Chondrocyte (in vitro differentiated cells): ENCODE measurements at places on chromosomes 16 and 17.

- no peak for DNase-seq
These were observed 10.0 kb downstream of the BAIAP2 start for GRCh38 chr17:81044764-81045589.

GRCh38 chr17:44069974-44070454 lies 521 bp upstream of the G6PC3 start:
- no peak for DNase-seq

- no peak for DNase-seq
These were observed 17.5 kb upstream of the IL21R start for GRCh38 chr16:27384425-27384824.

DNA sequence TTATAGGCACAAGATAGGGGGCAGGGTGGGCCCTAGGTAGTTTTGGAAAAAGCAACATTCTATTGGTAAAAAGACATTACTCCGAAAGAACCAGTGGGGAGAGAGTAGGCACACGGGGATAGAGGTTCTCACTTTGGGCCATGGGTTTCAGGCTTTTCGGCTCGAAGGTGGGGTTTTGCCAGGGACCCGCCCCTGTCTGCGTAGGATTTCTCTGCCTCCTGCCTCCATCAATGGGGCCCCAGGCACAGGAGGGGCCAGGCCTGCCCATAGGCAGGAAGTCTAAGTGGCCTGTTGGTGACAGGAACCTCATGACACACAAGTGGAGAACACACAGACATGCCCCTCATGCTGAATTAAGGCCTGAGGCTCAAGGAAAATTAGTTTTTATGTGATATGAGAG lies 57.5 kb downstream of the RNF213 start:
- DNase-seq = no peak

DNA sequence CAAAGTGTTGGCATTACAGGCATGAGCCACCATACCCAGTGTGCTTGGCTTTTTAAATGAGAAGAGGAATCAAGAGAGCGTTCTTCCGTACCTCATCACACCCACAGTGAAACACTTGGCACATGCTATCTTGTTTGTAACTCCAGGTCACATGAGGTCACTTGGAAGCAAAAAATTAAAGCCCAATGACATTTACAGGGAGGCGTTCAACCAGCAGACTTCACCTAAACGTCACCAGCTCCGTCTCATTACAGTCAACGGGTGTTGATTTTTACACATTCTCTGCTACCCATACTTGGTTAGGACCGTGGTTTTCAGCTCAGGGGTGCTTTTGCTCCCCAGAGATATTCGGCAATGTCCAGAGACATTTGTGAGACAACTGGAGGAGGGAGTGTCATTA lies 127.0 kb downstream of the XYLT1 start:
- DNase-seq = no peak

DNA sequence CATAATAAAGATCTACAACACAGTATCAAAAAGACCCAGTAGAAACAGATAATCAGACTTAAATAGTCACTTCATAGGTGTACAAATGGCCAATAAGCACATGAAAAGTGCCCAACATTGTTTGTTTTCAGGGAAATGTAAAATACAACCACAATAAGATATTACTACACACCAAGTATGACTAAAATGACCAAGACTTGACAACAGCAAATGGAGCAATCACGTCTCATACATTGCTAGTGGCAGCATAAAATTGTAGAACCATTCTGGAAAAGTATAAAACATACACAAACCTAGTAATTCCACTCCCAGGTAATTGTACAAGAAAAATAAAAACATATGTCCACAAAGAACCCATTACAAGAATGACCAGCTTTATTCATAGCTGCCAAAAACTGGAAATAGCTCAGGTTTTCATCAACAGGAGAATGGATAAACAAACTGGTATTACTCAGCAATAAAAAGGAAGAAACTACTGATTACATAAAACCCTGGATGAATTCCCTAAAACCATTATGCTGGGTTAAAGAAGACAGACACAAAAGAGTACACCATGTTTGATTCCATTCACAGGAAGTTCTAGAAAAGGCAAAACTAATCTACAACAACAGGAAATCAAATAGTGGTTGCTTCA lies 85.6 kb downstream of the TTC19 start:
- DNase-seq = no peak

GRCh38 chr17:49872754-49873377 lies 25.0 kb upstream of the TAC4 start:
- DNase-seq = no peak
